ENCODE measurements at places on chromosomes 2 and 18.

DNA sequence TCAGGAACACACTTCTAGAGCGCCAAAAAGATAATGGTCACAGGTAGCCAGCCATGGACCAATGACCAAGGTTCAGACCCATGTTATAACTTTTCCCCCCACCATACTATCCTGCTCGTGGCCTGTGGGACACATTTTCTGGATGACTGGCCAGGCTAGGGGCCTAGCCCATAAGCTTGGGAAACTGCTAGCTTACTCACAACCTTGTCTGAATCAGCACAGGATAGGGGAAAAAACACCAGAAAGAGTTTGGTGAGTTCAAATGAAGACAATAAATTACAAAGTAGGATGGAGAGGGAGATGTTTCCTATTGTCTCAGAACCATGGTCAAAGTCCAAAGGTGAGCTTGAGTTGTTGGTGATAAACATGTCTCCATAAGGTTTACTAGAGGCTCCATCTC lies 156.3 kb upstream of the CCDC68 start:
- DNase-seq: no peak

GRCh38 chr2:17672583-17673317 lies 80.9 kb downstream of the SMC6 start:
- DNase-seq: no peak

DNA sequence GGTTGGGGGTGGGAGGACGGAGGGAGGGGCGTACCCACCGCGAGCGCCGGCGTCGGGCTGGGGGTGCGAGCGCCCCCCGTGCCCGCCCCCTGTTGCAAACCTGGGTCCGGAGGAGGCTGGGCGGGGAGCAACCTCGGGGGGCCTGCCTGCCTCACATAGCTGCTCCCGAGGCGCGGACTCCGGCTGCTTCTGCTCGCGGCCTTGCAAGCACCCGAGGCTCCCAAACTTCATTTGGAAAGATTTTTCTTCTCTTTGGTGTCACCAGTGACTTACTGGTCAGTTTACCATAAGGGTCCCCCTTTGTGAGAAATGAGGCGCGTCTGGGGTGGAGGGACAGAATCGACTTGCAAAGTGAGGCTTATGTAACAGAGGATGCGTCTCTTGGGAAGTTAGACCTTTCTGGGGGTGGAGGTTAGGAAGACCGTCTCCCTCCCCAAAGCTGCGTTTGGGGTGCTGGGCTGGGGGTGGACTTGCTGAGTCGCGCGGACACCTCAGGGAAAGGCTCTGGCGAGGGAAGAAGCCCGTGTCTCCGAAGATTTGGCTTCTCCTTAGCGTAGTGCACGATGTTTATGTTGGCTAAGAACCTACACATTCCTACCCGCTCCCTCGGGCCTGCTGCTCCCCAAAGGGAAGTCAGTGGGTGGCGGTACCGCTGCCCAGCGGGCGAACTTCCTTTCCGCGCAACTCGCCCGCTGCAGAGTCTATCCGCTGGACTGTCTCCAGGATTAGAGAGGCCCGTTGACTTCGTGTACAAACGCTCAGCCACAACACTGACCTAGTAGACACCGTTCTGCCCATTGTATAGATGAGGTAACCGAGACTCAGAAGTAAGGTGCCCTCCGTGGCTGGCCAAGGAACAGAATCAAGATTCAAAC lies 559 bp downstream of the TMEM37 start:
- no peak for DNase-seq

- no peak for DNase-seq
Measured at GRCh38 chr2:3787768-3788167, 84.4 kb downstream of the DCDC2C start.

DNA sequence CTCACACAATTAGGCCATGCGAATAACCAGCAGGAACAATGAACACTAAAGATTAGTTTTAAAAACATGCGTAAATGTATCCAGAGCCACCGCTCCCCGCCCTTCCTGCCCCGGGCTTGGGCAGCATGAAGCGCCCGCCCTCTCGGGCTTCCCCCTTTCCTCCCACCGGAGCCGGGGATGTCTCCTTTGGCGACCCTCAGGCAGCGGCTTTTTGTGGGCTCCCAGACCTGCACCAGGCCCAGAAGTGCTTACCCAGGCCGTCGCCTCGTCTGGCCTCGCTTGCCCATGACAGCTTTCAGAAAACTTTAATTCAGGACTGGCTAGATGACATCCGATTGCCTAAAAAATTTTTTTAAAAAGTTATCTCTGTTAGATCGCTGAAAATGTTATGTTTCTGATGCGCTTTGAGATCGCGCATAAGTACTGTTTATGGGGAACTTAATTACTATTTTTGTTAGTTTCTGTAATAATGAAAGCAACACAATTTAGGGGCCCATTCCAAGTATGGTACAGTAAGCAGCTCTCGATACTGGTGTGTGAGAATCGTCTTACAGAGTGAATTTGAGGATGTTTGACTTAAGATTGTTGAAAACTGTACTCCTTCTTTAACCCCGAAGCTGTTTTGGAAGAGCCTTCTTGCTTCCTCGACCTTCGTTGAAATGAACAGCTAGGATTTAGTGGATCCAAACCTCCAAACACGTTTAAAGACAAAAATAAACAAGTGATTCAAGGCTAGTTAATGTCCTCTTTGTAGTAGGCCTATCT lies 1.1 kb downstream of the MAP3K20 start:
- no peak for DNase-seq

GRCh38 chr18:24022161-24022560 lies 7.6 kb downstream of the TTC39C start:
- DNase-seq: no peak

- DNase-seq: no peak
Measured at GRCh38 chr2:68256093-68256450, 3.7 kb upstream of the PPP3R1 start.

DNA sequence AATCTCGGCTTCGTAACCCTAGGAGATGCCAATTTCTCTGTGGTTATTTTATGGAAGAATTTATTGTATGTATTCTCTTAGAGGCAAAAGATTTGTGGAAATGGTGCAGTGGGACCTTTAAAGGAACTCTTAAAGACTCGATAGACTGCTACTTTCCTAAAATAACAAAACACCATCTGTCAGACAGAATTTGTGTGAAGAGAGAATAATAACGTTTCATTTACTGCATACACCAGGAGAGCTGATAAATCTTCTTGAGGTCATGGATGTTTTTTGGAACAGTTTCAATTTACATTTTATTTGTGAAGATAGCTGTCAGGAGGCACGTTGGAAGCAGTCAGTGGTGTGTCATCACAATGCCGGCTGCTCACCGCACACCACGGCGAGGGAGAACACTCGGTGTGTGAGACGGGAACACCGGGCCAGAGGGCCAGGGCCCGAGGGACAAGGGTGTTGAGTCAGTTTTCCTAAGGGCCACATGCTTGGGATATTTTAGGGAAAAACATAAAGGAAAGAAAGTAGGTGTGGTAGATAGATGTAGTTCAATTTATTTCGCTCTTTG lies 1681.0 kb upstream of the DDX18 start:
- DNase-seq: no peak
